ENCODE measurements at places on chromosomes 7 and 10.

- no peak for DNase-seq
These were observed 3.8 kb upstream of the TRIM56 start for GRCh38 chr7:101081432-101081831.

DNA sequence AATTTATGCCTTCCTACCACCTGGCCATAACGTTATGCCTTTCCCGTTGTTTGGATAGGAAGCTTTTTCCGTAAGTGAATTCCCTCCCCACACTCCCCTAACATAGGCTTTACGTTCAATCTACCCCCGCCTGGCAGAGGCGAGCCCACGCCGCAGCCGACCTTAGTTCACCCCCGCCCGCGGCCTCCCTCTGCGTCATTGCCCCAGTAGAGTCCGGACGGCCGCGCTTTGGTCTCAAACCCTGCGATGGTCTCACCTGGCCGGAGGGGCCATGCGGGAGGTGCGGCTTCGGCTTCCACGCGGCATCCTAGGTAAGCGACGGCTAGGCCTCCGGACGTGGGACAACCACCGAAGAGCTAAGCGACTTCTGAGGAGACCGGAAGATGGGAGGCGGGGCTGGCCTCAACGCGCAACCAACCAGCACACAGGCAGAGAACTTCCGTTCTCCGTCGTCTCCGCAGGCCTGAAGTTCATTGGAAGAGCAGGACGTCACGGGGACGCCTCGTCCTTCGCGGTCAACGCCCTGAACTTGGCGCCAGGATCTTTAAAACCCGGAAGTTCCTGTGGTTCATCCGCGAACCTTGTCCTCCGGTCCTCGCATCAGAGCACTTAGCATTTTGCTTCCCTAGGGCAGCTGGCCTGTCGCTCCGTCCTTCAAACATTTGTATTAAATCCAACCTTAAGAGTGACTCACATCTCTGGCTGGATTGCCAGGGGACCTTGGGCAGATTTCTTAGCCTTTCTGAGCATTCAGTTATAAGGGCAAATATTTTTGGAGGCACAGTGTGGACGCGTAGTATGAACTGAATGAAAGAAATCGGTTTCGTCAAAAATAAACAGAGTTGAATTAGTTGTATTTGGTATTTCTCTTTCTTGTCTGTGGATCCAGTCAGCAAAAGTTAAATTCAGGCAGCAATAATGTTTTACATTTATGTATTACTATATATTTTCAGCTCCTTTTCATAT lies at the start of gene CHCHD2:
CHCHD2 (minus strand) TSS at position 369 of the 966 bp plus-strand sequence; CDS start at position 306, 63 bp downstream.
- DNase-seq, result peak; percentile 99

- no peak for DNase-seq
These were observed 12.0 kb downstream of the IFRD1 start for GRCh38 chr7:112462236-112462635.

DNA sequence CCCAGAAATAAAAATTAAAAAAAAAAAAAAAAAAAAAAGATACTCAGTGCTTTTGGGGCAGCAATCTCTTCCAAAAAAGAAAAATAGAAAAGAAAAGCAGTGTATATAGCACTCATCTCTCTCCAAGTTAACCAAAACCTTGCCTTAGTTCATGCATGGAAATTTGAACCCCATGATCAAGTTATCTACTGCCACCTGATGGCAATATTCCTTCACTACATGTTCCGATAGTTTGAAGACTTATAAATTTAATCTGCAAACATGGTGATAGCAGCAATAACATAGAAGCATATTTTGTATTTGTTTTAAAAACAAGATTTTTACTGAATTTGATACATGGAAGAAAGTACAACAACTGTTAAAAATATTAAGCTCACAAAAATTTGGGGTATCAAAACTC lies 48.6 kb upstream of the SLIT1 start:
- peak; percentile 59 for DNase-seq
